ENCODE measurements at places on chromosomes 12 and 14.

- DNase-seq = no peak
Measured at GRCh38 chr14:82366803-82367202, 833.1 kb upstream of the SEL1L start.

- DNase-seq = no peak
Measured at GRCh38 chr12:11556682-11557081, 92.8 kb upstream of the ETV6 start.

GRCh38 chr12:57609781-57610553 is 1.3 kb upstream of the ARHGEF25 start:
- DNase-seq = no peak

DNA sequence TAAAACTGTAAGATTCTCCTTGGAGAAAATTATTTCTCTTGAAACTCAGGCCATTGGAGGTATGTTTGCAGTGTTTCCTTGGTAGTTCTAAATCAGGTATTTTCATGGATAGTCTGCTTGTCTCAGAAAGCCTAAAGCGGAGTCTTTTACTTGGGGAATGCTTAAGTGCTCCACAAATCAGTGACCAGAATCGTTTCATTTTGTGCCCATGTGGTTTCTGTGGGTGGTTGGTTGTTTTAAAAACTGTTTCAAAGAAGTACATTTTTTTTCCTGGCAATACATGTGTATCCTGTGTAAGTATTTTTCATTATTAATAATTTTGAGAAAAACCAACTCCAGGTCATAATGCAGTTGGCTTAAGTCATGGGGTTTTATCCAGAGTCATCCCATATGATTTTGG is 33.6 kb downstream of the CCDC91 start:
- DNase-seq = no peak

DNA sequence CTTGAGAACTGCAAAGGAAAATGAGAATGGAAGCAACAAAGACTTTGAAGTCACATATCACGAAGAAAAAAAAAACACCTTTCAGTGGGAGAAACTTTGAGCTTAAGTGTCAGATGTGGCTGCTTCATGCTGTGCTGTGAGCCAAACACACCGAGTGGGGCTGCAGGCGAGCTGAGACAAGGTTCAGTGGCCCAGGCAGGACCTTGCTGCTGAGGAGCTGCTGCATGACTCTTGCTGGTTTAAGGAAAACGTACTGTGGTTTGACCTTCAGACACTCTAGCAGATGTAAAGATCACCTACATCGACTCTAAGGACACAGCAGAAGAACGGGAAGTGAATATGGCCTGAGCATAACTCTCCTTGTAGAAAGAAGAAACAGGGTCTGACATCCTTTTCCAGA is 118.1 kb upstream of the OR4E1 start:
- DNase-seq = no peak

GRCh38 chr12:119990382-119990874 is 1.4 kb downstream of the BICDL1 start:
- no peak for DNase-seq

- no peak for DNase-seq
Measured at GRCh38 chr12:119797090-119797489, 80.0 kb downstream of the CIT start.

- no peak for DNase-seq
Measured at GRCh38 chr12:16881986-16882570, 276.1 kb upstream of the LMO3 start.

- DNase-seq = no peak
Measured at GRCh38 chr14:61640158-61641136, 54.9 kb upstream of the HIF1A start.

DNA sequence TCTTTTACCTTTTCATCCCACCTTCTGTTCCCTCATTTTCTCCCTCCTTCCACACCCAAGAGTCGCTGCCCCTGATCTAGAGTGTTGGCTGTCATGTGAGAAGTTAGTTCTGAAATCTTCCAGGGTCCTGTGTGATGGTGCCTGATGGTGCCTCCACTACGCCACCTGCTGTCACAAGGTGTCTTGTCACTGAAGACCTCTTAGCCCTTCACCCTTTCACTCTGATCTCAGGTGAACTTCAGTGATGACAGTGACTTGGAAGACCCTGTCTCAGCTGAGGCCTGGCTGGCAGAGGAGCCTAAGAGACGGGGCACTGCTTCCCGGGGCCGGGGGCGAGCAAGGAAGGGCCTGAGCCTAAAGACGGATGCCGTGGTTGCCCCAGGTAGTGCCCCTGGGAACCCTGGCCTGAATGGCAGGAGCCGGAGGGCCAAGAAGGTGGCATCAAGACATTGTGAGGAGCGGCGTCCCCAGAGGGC is 7.6 kb upstream of the PFDN5 start:
- DNase-seq = peak; percentile 66

- DNase-seq = peak; percentile 5
Measured at GRCh38 chr12:2960390-2960956, 1.3 kb downstream of the TEAD4 start.

DNA sequence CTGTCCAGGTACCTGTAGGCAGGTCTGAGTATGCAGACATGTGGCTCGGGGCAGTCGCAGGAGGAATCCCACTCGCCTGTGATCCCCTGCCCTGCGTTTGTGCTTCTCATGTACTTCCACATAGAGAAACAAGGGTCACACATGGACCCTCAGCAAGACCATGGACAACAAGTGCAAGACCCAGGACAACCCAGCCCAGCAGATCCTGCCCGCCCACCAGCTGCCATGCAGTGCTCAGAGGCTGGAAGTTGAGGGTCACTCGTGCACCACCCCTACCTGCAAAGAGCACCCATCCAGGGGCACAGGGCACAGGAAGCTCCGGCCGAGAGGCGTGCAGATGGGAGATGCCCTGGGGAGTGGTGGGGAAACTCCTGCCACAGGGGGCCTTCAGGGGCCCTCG is 67.5 kb upstream of the C14orf180 start:
- no peak for DNase-seq
